ENCODE measurements at places on chromosomes 6 and 20.

DNA sequence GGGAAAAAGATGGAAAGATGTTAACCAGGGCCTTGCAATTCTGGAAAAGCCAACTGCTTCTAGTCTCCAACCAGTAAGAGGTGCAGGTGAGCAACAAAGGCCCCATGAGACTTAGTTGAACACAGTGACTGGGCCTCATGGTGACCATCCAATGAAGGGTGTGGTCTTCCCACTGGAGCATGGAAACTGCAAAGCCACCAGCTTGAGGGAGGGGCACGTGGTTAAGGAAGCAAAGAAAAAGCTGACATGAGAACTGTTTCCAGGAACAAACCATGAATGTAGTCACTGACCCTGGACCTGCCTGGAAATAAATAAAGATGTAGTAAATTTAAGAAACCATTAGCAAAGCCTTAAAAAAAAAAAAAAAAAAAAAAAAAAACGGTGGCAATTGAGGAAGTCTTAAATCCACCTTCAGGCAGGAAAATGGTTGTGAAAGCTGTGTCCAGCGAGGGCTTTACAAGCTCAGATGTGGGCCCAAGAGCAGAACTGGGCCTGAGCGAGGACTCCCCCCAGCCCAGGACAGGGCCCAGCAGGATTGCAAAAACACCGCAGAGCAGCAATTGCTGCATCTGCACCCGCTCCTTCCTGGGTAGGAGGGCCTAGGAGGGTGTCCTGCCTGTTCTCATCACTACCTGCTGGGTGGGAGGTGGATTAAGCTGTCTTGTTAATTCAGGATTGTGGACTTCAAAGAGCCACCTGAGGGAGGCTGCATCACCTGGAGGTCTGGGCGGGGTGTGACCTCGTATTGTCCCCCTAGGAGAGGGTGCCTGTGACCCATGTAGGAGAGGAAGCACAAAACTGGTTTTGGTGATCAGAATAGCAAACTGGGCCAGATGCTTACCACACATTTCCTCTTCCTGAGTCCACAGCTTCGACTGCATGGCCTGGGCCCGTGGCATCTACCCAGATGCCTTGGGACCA, 10.3 kb downstream of the GFRA4 start:
- no peak for DNase-seq

GRCh38 chr6:14383393-14384174, 266.0 kb downstream of the CD83 start:
- DNase-seq, result no peak

DNA sequence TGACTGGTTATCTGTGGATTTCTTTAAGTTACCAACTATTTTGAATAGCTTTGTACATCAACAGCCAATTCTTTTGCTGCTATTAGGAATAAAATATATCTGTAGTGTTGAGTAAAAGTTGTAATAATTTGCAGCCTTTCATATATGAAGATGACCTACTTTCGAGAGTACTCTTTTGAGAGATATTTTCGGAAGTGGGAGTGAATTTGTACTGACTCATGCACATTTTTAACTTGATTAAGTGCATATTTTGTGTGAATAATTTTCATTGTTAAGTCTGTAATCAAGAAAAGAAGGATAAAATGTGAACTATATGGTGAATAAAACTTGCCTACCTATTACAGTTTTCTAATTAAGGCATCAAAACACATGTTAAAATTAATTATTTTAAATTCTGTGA, 51.9 kb downstream of the L3MBTL3 start:
- DNase-seq, result no peak

GRCh38 chr20:37954626-37955025, 51.7 kb downstream of the VSTM2L start:
- no peak for DNase-seq

DNA sequence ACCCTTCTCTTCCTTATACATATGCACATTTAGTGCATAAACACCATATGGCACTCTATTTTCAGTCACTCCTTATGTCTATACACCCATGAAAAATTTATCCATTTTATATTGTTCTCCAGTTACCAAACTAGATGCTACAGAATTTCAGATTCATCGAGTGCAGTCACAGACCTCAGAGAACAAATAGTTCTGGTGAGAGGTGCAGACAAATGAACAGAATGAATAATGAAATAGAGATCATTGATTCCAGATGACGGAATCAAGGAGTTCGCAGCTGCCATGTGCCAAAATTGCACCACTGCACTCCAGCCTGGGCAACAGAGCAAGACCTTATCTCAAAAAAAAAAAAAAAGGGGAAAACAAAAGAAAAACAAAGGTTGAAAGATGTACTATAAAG, 214.8 kb upstream of the CEP162 start:
- no peak for DNase-seq

DNA sequence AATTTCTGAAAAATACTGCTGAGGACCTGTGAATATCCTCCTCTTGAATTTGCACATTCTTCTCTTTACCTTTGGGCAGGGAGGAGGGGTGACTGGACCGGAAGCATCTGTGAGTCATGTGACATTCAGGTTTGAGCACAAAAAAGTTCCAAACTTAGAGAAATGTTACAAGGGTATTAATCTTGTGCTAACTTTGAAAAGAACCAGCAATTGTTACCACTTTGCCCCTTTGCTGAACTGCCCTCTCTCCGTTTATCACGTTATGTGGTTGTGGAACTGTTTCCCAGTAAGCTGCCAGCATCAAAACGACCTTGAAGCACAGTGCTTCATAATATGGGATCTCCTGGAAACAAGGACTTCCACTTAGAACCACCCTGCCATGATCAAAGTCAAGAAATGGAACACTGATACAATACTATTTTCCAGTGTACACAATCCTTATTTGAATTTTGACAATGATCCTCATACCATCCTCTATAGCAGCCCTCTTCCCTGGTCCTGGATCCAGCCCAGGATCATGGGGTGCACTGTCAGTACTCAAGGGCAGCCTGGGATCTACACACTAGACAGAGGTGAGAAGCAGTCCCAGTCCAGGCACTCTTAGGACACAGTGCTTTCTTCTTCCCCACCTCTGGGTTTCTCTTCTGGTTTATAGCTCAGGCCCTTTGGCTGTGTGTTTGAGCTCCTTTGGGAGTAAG, 2.3 kb upstream of the TUBB1 start:
- DNase-seq, result no peak

GRCh38 chr6:42250274-42250931, 32.7 kb upstream of the MRPS10 start:
- DNase-seq, result no peak

DNA sequence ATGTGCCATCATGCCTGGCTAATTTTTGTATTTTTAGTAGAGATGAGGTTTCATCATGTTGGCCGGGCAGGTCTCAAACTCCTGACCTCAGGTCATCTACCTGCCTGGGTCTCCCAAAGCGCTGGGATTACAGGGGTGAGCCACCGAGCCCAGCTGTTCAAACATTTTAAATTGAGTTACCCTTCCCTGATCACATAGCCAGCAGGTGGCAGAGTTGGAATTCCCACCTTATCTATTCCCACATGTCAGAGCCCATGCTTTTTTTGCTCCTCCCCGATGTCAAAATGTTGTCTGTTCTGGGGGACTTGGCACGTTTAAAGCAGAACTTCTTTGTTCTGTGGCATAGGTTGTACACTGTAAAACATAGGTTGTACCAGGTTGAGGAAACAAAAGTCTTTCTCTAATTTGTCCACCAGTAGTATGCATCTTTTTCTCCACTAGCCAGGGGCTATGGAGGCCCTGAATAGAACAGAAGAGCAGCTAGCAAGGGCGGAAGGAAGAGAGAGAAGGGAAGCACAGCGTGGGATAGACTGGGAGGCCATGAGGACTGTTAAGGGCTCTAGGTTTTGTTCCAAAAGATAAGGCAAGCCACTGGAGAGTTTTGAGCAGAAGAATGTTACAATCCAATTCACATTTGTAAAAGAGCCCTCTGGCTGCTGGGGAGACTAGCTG, 7.3 kb upstream of the LBP start:
- DNase-seq, result no peak

DNA sequence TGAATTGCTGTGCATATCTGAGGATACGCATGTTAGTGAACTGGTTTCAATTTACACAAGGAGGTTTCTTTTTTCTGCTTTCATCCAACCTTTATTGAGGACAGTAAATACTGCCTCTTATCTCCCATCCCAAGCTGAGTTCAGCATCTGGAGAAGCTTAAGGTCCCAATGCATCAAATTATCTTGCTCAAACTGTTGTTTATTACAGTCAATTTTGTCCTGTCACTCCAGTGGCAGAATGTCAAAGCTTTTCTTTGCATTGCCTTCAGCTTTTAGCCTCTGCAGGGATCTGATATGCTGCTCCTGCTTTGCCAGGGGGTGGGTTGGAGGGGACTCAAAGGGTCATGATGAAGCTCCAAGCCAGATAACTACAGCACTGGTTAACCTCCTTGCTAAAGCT, 435.4 kb upstream of the SOX4 start:
- DNase-seq, result no peak

GRCh38 chr20:15942130-15942529, 631.1 kb downstream of the KIF16B start:
- DNase-seq, result no peak

All from GM12865 (cell line).